ENCODE measurements at places on chromosomes 13 and 19.

DNA sequence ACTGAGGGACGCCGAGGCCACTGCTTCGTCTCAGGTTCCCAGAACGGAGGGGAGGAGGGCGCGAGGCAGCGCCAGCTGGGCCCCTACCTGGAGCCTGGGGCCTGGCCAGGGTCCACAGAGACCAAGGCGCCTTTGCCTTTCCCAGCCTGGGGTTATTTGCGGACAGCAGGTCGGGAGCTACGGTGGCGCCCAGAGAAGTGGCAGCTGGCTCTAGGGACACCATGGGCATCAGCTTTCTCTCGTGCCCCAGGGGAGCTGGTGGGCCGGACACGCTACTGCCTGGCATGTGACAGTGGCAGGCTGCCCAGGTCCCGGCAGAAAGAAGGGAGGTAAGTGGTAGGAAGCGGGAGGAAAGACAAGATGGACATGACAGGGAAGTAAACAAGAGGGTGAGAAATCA is 19.0 kb downstream of the AKT2 start:
- DNase-seq = no peak

DNA sequence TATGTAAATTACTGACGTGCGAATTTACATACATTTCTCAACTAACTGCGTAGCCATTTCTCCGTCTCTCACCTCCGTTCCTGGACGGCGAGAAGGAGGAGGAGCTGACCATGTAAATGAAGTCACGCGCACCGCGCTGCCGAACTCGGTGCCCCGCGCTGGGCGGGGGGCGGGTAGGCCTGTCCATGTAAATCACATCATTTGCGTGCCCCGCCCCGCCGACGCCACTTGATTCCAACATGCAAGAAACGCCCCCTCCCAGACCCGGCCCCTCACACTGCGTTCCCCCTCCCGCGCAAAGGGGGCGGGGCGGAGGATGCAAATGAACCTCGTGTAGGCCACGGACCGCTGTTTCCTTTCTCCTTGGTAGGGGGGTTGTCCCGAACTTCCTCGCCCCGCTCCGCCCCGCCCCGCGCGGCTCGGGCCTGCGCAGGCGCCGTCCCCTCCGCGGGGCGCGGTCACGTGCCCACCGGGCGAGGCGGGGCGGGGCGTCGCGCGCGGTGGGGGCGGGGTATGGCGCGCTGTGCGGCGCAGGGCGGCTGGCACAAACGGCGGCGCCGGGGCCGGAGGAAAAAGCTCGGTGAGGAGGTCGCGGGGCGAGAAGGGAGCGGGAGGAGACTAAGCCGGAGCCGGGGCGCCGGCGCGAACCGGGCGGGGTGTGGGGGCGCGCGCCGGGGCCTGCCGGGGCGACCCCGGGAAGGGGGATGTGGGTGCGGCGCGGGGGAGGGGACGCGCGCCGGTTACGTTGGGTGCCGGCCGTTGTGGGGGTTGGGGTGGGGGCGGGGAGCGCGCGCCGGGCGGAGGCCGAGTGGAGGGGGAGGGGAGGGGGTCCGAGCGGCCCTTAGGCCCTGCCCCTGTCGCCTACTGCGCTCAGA is at the start of gene EGLN2:
TSS of gene EGLN2 (plus strand) at position 509 of the 875 bp plus-strand sequence. CDS start 1,382 bp downstream, outside the sequence.
- DNase-seq = peak; percentile 100

DNA sequence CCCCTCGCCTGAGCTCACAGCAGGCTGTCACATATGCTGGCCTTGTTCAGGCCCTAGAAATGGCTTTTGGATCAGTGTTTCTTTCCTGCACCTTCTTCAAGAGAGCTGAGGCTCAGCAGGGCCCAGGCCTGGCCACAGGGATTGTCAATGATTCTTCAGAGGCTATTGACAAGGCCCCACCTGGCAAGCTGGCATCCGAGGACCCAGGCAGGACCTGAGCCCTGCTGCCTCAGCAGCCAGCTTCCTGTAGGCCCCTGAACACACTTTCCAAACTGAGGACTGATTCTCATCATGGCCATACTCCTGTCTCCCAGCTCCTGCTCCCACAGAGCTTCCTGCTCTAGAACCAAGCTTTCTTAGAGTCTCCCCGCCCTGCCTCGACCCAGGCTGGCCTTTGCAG is 136.8 kb downstream of the UQCRFS1 start:
- DNase-seq = no peak

- DNase-seq = no peak
Measured at GRCh38 chr13:22536851-22537250, 643.9 kb upstream of the SGCG start.

- no peak for DNase-seq
Measured at GRCh38 chr19:18776288-18776594, 14.9 kb downstream of the COMP start.

GRCh38 chr19:39236527-39236926 is 8.3 kb downstream of the IFNL3 start:
- peak; percentile 14 for DNase-seq

DNA sequence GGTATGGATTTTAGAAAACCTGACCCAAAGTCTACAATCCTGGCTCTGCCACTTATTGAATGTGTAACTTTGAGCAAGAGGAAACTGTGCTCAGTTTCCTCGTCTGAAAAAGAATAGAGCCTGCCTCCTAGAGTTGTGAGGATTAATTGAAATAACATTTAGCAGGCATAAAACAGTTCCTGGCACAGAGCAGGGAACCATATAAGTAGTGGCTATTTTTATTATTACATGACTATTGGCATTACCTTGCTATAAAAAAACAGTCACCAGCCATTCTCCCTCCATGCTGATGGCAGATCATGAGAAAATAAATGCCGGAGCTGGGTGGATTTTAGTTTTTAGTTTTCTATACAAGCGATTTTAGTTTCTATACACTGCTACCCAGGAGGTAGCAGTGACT is 5.8 kb downstream of the DOCK9 start:
- DNase-seq = no peak

GRCh38 chr19:35209646-35210045 is 18.9 kb downstream of the FAM187B start:
- DNase-seq = no peak

- no peak for DNase-seq
Measured at GRCh38 chr13:24308068-24308445, 1.3 kb upstream of the C1QTNF9 start.

- DNase-seq = no peak
Measured at GRCh38 chr19:29504454-29504853, 21.3 kb upstream of the VSTM2B start.

DNA sequence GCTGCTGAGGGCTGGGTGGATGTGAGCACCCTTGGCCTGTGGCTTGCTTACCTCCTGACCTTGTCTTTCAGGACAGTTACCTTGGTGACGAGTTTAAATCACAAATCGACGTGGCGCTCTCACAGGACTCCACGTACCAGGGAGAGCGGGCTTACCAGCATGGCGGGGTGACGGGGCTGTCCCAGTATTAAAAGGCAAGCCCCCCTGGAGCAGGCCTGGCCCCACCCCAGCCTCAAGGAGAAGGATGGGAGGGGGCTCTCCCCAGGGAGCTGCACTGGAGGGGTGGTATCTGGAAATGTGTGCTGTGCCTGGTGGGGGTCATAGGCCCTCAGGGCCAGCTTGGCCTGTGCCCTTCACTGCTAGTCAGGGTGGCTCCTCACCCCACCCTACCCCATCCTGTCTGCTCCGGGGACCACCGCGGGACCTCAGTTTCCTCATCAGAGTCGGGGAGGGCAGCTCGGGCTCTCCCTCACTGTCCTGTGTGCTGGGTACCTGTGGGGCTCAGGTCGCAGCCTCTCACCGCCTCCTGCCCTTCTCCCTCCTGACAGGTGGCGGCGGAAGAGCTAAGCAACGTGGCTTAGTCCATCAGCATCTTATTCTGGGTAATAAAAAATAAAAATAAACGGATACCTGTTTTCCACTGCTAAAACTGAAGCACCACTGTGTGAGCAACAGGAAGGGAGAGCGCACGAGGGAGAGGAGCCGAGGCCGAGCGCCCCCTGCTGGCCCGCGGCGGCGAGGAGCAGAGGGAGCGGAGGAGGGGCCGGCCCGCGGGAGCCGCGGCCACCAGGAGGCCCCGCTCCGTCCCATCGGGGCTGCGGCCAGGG is 29.8 kb downstream of the CERS1 start:
- DNase-seq = peak; percentile 64

DNA sequence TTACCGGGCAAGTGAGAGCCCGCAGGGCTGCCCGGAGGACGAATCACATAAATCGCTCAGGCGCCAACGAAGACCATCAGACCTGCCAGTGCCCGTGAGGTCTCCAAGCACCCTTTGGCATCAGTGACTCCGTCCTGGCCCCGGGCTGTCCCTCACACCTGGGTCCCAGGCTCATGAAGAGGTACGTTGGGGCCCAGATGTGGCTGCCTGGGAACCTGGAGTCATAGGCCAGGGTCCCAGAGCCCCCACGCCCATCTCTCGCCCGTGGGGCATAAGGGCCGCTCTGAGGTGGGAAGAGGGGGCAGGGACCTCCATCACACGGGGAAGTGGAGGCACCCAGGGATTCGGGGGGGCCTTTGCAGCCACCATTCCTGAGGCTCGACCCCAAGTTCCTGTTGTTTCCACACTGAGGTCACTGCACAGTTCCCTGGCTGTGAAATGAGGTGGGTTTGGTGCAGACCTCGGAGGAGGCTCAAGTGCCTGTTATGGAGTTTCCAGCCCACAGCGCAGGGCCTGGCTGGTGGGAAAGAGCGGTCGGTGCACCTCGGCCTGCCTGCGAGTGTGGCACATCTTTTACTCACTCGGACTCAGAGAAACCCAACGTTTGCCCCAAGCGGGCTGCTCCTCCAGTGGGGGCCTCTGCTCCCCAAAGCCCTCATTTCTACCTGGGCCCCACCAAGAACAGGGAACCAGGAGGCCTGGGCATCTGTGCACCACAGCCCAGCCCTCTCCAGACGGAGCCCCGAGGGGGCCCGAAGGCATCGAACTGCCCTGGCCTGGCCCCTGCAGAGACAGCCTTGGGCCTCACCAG is 35.9 kb upstream of the C13orf46 start:
- no peak for DNase-seq

GRCh38 chr13:67935626-67936025 is 705.5 kb upstream of the PCDH9 start:
- DNase-seq = no peak

GRCh38 chr13:33367926-33368325 is 82.4 kb upstream of the STARD13 start:
- DNase-seq = no peak

DNA sequence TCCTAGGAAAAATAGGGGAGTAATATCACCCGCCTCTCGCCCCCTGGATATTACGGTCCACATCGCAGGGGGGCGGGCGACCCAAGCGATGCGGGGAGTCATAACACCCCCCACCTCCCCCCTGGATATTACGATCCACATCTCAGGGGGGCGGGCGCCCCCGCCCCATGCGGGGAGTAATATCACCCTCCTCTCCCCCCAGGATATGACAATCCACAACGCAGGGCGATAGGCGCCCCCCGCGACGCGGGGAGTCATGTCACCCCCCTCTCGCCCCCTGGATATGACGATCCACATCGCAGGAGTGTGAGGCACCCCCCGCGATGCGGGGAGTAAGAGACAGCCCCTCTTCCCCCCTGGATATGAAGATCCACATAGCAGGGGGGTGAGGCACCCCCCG is 684.4 kb upstream of the PCDH9 start:
- DNase-seq = no peak

DNA sequence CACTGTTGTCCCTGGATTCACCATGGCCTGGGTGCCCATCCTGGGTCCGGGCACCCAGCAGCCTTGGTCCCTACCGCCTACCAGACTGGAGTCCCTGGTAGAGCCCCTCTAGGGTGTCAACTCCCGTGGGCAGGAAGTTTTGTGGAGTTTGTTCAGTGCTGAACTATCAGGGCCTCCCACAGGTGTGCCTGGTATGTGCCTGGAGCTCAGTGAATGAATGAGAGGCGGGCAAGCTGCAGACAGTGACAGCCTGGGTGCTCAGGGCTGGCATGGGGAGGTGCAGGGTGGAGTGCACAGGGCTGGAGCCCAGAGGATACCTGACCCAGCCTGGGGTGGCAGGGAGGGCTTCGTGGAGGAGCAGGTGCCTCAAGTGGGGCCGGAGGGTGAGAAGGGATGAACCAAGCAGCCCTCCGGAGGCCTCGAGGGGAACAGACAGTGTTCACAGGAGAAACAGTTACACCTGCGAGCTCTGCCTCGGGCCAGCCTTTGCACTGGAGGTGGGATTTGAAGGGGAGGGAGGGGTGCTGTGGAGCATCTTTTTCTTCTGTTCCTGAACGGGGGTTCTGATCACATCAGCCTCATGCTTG is 29.6 kb downstream of the PAK4 start:
- DNase-seq = no peak

DNA sequence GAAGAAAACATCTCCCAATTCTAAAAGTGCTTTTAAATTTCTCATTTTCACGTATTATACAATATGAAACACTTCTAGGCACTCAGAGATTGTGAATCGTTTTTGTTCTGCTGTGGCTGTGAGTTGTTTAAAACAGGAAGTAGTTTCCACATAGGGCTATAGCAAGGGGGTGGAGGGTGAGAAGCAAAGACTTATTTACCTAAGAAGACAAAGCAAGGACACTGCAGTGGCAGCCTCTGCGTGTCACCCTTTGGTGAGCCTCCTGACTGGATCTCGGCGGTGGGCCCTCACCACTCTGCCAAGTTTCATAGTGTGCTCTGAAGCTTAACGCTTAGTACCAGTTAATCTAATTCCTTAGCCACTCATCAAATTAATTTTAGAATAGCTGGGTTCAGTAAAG is 56.8 kb downstream of the TNFSF13B start:
- DNase-seq = no peak

DNA sequence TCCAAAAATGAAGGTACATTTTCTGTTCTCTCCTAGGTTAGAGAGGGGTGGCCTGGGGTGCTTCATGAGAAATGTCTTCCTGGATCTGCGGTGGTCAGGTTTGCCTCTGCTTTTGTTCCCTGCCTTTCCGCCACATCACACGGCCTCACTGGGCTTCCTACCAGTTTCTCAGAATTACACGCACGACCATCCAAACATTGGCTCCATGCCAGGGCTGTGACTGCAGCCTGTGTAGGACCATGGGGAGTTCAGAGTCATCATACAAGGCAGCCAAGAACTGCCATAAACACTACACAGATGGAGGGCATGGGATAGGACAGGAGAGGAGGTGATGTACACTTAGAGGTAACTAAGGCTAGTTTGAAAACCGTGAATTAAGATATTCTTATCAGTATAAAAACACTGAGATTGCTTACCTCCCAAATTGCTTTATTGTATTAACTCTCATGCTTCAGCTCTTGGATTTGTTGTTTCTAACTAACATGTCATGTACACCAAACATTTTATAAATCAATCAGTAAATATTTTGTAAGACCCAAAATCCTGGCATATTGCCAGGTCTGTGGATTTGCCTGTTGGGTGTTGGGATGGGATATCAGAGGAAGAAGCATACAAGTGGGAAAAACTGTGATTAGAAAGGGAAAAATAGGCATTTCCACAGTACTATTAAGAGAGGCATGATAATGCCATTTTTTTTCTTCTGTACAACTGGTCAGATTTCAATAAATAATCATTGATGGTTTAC is 45.2 kb downstream of the CDADC1 start:
- no peak for DNase-seq

- no peak for DNase-seq
Measured at GRCh38 chr13:95902741-95903140, 150.5 kb downstream of the UGGT2 start.

DNA sequence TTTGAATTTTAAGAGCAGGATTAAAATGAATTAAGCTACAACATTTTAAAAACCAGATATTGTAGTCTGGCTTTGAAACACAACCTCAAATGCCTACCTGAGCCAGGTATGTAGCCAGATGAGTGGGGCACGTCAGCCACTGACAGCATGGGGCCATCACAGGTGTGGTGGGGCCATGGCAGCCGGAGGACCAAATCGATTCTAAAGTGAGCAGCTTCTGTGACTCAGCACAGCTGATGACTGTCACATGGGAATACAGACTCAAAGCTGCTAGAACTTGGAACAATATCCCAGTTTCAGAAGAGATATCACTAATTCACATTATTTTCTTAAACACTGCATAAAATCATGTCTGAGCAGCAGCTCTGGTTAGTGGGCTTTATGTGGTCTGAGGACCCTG is 52.8 kb downstream of the SERP2 start:
- DNase-seq = no peak
